ENCODE measurements at places on chromosomes 16 and 17. TPM values are rescaled to one million over a fixed set of nuclear protein-coding genes. Genes with fewer than 3 reads are reported as not detected.

Gene HS3ST2
- 0.81 TPM for polyA plus RNA-seq

Gene VWA3A
- 0.05 TPM for polyA plus RNA-seq

Gene KCNJ18
- polyA plus RNA-seq = not detected

Gene CAPN15
- 30.3 TPM for polyA plus RNA-seq

Gene SLC6A2
- polyA plus RNA-seq = 0.27 TPM

Gene MFAP4
- polyA plus RNA-seq = 1,046 TPM

Gene CES1
- 61.4 TPM for polyA plus RNA-seq

Gene MC1R
- polyA plus RNA-seq = 7.0 TPM

Gene MT4
- polyA plus RNA-seq = not detected

Gene TP53TG3B
- not detected for polyA plus RNA-seq

Gene CRISPLD2
- 228 TPM for polyA plus RNA-seq

Gene CD300LF
- polyA plus RNA-seq = 1.3 TPM

Gene CALB2
- 1.6 TPM for polyA plus RNA-seq

DNA sequence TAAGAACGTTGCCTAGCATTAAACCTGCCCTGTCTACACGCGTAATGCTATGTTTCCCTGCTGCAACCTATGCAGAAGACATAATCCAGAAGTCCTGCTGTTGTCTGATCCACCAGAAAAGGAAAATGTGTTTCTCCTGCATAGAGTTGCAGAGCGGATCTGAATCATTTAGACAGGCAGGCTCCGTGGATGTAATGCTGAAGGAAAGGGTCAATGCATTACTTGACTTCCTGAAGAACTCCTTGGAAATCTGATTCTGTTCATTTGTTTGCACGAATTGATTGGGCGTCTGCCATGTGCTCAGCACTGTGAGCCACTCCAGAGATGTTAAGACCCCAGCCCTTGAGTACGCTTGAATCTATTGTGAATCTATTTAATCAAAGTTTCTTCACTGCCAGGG is 83.4 kb downstream of the FOXL1 start:
- no peak for DNase-seq

GRCh38 chr17:13727441-13728171 is 125.9 kb upstream of the HS3ST3A1 start:
- no peak for DNase-seq

GRCh38 chr16:28569021-28569420 is 15.3 kb downstream of the SGF29 start:
- no peak for DNase-seq

- DNase-seq = no peak
Measured at GRCh38 chr17:7293159-7293558, 1.3 kb downstream of the YBX2 start.

- DNase-seq = no peak
Measured at GRCh38 chr17:67403065-67403464, 26.0 kb downstream of the PITPNC1 start.

- no peak for DNase-seq
Measured at GRCh38 chr16:77422196-77422784, 12.5 kb downstream of the ADAMTS18 start.

GRCh38 chr17:72843591-72843990 is 248.9 kb downstream of the SLC39A11 start:
- DNase-seq = no peak

DNA sequence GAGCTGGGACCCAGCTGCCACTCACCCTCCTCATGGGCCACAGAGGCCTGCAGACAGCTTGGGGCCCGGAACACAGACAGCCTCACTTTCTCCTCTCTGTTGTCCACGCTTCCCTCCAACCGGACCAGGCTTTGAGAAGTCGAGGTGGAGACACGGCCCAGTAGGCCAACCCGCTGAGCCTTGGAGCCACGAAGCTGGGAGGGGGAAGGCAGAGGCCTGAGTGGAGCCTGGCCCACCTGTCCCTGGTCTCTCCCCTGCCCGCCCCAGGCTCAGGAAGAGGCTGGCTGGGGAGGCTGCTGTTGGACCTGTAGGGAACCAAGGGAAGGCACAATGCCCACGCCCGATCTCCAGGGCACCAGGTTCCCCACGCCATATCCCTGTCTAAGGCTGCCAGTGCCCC is 48.1 kb downstream of the RMI2 start:
- DNase-seq = no peak

- no peak for DNase-seq
Measured at GRCh38 chr17:4678448-4679026, 25.4 kb downstream of the PELP1 start.

- DNase-seq = no peak
Measured at GRCh38 chr17:1787301-1787902, 25.5 kb downstream of the SERPINF1 start.

DNA sequence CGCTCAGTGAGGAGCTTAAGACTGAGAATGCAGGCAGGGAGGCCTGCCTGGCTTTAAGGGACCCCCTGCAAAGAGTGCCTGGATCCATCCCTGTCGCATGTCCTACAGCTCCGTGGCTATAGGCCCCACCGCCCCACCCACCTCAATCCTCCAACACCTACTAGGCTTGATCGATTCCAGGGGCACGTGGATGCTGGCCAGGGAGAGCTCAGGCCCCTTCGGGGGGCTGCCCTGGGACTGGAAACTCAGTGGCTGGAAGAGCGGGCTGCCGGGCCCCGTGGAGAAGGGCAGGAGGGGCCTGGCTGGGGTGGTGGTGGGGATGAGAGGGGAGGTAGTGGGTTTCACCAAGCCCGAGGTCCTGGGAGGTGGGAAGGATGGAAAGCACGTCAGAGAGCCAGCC is 22.2 kb downstream of the GGA3 start:
- no peak for DNase-seq

DNA sequence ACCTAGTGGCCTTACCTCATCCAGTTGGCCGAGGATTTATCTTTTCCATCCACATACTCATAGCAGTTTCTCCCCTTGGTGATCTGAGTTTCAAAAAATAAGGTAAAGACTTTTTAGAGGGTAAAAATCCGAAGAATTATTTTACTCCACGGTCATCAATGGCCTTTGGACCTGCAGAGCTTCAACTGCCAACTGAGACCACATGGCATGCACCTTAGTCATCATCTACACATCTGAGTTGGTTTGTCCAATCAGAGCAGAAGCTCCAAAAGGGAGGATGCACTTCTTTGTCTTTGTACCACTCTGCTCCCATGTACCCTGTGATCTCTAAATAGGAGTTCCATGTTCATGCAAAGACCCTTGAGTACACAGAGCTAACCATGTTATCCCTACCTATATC is 15.7 kb downstream of the PRDM7 start:
- DNase-seq = no peak

DNA sequence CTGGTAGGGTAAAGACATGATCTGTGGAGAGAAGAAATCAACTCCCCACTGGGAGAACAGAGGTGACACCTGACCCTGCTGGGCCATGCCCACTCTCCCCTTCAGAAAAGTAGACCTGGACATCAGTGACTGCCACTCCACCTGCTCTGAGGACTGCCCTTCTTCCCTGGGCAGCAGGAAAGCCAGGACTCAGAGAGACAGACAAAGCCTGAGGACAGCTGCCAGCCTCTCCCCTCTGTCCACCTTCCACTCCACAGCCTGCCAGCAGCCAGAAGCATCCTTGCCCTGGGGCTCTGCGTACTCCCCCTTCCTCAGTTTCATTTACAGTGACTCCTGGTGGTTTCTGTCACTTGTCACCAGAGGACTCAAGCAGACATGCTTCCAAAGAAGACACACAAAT is 24.5 kb downstream of the ZDHHC7 start:
- no peak for DNase-seq

DNA sequence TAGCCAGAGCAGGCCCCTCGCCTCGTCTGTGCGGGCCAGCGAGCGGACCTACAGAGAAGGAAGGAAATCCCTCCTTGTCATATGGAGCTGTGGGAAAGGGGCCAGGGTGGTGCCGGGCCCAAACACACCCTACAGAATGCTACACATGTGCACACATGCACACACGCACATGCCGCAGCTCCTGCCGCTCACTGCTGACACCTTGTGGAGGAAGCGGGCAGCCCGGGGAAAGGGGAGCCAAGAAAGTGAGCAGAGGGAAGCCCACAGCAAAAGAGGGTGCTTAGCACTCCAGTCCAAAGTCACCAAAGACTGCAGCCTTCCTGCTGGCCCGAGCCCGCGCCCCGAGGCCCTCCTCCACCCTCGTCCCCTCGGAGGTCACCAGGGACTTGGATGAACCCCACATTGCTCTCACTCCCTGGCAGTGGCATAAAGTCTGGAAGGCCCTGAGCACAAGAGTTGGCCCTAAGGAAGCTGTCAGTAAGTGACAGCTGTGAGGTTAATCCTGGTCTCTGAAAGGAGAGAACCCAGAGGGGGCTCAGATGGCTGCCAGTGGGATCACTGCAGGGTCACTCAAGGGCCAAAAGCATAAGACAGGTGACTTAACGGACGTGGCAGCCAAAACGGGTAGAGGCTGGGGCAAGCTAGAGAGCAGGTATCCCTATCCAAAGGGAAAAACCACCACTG is 68.2 kb downstream of the MYO18A start:
- DNase-seq = peak; percentile 46

GRCh38 chr16:57299009-57299718 is 14.7 kb upstream of the PLLP start:
- DNase-seq = no peak

GRCh38 chr17:9226794-9227135 is 205.5 kb downstream of the NTN1 start:
- no peak for DNase-seq

- no peak for DNase-seq
Measured at GRCh38 chr16:54546521-54546920, 259.9 kb upstream of the IRX3 start.

GRCh38 chr16:49259330-49259729 is 22.3 kb downstream of the CBLN1 start:
- DNase-seq = no peak

DNA sequence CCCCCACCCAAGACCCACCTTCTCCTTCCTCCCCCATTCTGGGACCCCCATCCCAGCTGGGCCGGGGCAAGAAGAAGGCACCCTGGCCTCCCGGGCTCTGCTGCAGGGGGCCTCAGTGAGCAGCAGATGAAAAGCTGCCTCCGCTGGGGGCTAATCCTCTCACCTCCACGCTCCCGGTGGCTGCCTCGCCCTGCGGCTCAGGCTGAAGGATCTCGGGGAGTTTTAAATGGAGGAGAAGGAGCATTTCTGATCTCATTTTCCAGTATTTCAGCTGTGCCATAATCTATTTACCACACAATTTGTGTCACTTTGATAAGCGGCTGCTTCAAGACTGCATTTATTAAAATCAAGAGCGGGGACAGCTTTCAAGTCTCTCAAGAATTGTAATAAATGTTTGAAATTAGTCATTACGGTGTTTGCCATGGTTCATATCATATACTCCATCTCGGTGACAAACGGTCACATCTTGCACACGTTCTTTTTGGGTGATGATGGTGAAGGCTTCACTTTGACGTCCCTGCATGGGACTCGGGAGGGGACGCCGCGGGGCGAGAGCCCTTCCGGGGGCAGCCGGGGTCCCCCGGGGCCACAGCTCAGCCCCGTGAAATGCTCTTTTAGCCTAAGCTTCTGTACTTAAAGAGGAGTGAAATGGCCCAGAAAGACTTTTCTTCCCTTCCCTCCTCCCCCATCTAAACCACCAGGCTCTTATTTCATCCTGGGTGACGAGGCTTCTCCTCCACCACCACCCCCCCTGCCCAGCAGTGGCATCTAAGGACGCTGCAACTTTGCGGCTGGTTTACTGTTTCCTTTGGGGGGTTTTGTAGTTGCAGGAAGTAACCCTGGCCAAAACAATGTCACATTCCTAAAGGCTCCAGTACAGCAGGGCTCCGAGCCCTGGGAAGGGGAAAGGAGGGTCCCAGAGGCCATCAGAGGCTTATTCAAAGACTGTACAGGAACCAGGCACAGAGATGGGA is 313.1 kb upstream of the TNRC6C start:
- no peak for DNase-seq

GRCh38 chr17:16925461-16926060 is 46.4 kb downstream of the TNFRSF13B start:
- no peak for DNase-seq

- DNase-seq = no peak
Measured at GRCh38 chr17:43768382-43768781, 9.8 kb upstream of the SOST start.

DNA sequence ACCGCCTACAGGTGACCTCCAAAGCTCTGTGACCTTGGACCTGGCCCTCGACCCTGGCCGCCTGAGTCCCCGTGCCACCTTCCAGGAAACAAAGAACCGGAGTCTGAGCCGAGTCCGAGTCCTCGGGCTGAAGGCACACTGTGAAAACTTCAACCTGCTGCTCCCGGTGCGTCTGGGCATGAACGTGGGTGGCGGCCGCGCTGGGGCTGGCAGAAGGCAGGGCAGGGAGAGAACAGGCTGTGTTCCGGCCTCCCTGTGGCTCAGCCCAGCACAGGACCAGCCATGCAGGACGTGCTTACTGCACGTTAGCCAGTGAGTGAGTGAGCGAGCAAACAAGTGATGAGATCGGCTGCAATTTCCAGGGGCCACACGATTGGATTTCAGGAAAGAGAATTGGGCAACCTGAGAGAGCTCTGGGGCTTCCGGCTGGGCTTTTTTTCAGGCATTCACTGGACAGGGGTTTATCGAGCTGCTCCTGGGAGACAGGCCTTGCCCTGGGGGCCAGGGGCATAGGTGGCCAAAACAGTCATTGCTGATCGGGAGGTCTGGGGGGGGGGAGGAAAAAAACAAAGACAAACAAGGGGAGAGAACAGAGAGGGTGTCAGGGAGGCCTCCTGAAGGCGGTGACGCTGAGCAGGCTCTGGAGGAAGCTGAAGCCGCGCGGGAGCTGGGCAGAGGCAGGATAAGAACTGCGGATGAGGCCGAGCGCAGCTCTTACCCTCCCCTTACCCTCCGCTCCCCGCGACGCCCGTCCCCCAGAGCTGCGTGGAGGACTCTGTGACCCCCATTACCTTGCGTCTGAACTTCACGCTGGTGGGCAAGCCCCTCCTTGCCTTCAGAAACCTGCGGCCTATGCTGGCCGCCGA is 16.9 kb downstream of the ITGAX start:
- DNase-seq = no peak

GRCh38 chr16:10065019-10065418 is 117.2 kb downstream of the GRIN2A start:
- DNase-seq = no peak

GRCh38 chr16:2362218-2362617 is 21.7 kb upstream of the ABCA3 start:
- DNase-seq = no peak

- DNase-seq = no peak
Measured at GRCh38 chr16:21227866-21228265, 5.6 kb upstream of the ANKS4B start.

GRCh38 chr17:13508896-13509295 is 92.8 kb downstream of the HS3ST3A1 start:
- no peak for DNase-seq

DNA sequence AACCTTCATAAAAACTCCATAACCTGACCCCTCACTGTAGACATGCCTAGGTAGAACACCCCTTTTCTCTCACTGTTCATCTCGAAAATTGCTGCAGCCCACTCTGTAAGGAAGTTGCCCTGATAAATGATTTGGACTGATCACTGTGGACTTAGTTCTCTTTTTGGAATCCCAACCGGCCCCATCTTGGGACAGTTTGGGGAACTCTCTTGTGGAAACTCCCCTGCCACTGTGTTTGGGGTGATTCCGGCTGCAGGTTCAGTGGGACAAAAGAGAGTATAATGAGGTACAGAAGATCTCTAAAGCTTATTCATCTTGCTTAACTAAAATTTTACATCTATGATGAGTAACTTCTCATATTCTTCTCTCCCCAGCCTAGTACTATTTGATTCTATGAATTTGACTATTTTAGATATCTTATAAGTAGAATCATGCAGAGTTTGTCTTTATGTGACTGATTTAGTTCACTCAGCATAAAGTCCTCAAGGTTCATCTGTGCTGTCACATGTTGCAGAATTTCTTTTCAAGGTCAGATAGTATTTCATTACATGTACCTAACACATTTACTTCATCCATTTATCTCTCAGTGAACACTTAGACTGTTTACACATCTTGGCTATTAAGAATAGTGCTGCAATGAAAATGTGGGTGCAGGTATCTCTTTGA is 84.9 kb downstream of the ABCA8 start:
- DNase-seq = no peak
